ENCODE measurements at places on chromosomes 6 and 20.
A peak's percentile ranks its signal among the peaks of the same experiment; 100 is the strongest.

DNA sequence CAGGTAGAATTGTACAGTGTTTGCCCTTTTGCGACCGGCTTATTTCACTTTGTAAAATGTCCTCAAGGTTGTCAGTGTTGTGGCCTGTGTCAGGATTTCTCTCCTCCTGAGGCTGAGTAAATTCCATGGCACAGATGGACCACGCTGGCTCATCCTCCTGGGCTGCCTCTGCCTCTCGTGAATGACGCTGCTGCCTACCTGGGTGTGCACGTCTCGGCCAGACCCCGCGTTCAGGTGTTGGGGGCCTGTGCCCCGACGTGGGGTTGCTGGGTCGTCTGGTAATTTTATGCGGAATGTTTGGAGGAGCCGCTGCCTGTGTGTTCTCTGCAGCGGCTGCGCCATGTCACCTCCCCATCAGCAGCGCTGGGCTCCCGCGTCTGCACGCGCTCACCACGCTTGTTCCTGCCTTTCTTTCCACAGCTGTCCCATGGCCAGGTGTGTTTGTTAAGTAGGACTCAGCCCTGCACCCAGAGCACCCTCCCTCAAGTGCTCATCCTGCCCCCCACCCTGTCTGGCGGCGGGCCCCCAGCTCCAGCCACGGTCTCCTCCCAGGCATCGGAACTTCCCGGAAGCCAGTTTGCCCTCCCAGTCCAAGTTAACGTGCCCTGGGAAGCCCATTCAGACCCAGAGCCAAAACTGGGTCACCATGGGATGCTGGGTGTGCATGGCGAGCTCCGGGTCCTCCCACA lies 36.1 kb upstream of the CHRNA4 start:
- DNase-seq = no peak

DNA sequence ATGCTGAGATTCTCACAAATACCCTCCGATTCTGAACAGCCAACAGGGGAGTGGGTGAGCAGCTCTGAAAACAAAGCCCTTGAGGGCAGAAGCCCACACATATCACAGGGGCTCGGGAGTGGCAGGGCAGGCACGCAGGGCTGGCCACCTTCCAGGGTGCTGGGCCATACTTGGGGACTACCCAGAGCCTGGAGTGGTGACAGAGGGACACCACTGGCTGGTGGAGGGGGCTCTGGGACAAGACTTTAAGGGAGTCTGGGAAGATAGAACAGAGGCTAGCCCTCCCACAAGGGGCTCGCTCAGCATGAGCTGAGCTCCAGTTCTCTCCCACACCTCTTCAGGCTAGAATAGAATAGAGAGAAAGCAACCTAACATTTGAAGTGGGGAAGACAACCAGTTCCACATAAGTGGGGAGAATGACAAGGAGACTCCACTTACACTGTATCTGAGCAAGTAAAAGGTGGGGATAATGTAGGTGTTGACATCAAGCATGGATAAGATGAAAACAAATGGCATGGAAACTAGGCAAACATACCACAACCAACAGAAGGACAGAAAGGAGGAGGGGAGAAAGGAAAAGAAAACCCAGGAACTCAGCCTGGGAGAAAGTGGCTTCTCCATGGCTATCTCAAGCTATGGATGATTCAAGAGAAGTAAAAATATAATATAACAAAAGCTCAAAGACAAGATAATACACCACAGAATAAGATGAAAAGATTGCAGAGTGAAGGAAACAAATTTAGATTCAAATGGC lies 7.0 kb downstream of the PPIL1 start:
- DNase-seq = no peak

DNA sequence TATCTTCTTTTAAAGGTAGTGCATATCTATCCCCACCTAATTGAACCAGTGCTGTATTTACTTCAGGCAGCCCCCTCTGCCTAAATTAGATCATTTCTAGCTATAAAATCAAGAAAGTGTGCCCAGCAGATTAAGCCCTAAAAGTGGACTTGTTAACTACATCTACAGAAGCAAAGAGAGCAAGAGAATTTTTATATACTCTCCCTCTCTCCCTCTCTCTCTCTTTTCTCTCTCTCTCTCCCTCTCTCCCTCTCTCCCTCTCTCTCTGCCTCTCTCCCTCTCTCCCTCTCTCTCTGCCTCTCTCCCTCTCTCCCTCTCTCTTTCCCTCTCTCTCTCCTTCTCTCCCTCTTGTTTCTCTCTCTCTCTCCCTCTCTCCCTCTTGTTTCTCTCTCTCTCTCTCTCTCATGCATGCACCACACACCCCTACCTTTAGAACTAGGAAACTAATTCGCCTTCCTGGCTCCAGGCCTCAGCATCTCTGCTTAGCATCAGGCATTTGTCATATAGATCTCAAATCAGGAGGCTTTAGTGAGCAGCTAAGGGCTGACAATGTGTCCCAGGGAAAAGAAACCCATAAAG lies 71.4 kb downstream of the FOXA2 start:
- DNase-seq = peak; percentile 84

- DNase-seq = peak; percentile 82
Measured at GRCh38 chr6:112145080-112145573, 57.7 kb downstream of the FAM229B start.

- no peak for DNase-seq
Measured at GRCh38 chr6:156849806-156850205, 72.6 kb downstream of the ARID1B start.

DNA sequence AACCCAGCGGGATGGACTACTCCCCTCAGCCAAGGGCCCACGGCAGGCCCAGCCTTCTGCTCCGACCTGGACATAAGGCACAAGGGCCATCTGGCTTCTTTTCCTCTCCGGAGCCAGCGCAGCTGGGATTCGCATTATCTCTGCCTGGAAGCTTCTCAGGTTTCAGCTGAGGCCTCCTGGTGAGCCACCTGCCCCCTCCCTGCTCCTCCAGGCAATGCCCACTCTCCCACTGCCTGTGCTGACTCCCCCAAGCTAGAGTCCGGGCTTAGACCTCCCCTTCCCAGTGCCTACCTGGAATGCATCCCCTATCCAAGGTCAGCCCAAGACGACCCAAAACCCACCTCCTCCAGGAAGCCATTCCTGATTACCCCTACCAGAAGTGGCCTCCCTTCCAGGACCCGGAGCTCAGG lies 60.7 kb downstream of the EZR start:
- peak; percentile 90 for DNase-seq
